ENCODE measurements at places on chromosomes 16 and 17. TPM values are rescaled to one million over a fixed set of nuclear protein-coding genes. Genes with fewer than 3 reads are reported as not detected.
A peak's percentile ranks its signal among the peaks of the same experiment; 100 is the strongest.

The PRKCB gene
- not detected for total RNA-seq

The MYOCD gene
- 8.2 TPM for total RNA-seq

The C16orf89 gene
- total RNA-seq = not detected

The CAPNS2 gene
- total RNA-seq = 0.20 TPM

The RTN4RL1 gene
- 0.34 TPM for total RNA-seq

GRCh38 chr16:22007509-22008214 lies at the start of gene MOSMO:
TSS of gene MOSMO (plus strand) at chr16:22008111. CDS start at chr16:22008302, 191 bp downstream.
- peak within 1 kb of the TSS; percentile 77 for H3K27ac ChIP-seq
- peaks cover 54% of the 10 kb centered on the region for H3K4me1 ChIP-seq
- peaks cover 12% of the 10 kb centered on the region for H3K36me3 ChIP-seq
- DNase-seq = peak; percentile 64

DNA sequence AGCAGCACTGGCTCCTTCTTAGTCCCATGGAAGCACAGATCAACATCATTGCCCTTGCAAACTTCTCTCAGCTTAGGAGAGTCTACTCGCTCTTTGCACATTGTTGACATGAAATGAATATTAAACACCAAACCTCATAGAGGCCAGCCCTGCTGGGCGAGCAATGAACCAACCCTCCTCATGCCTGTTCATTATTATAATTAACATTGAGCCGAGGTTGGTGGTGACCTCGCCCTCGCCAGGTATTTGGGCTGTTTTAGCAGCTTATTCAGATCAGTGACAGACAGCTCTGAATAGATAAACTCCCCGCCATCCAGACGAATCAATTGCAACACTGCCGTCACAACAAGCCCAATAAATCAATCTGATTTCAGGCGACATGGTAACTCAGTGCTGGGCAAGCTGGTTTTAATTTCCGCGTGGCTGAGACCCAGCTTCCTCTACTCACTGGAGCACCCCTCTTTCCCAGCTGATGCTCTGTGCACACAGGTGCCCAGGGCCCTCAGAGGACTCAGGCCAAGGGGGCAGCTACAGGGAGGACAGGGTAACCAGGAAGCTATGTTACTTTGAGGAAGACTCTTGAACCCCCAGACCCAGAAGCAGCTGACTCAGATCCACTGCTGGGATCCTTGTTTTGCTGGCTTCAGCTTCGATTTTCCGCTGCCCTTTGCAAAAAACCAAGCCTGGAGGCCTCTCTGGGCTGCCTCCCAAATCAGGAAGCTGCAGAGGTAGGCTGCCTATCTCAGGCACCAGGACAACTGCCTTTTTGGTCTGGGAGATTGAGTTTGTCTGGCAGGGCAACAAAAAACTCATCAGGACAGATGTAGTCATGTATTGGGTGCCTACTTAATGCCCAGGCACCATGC lies 10.7 kb upstream of the SEZ6 start:
- peaks cover 56% of the 10 kb centered on the region for H3K27me3 ChIP-seq
- no peak overlapping the region for H3K4me3 ChIP-seq
- H3K36me3 ChIP-seq = no peaks in the 10 kb centered on the region
- DNase-seq = no peak
- no peaks in the 10 kb centered on the region for H3K4me1 ChIP-seq

DNA sequence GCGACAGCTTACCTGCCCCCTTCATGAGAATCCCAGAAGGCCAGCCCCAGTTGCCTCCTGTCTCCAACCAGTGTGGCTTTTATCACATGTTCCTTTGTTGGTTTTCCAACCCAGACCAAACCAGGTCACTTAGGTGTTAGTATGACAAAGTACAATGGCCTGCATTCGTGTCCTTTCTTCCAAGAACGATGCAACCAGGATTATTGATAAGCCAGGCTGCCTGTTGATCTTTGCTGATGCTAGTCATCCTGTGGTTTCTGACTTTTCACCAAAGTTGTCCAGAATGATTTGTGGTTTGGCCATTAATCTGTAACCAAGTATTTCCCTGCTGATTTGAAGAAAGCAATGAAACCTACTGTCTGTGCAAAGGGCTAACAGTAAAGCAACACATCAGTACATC lies 191.4 kb downstream of the CYLD start:
- no peak overlapping the region for H3K27ac ChIP-seq
- no peak overlapping the region for H3K4me3 ChIP-seq
- no peak for DNase-seq

- no peak for DNase-seq
- H3K4me3 ChIP-seq = peak overlapping the region; percentile 69
- H3K27me3 ChIP-seq = peaks cover 2% of the 10 kb centered on the region
- H3K27ac ChIP-seq = peak overlapping the region; percentile 99
- peaks cover 34% of the 10 kb centered on the region for H3K36me3 ChIP-seq
Observed at GRCh38 chr16:20866801-20867200, 33.4 kb downstream of the DCUN1D3 start.

- peaks cover 10% of the 10 kb centered on the region for H3K27me3 ChIP-seq
- no peak overlapping the region for H3K4me3 ChIP-seq
- no peak overlapping the region for H3K27ac ChIP-seq
- H3K36me3 ChIP-seq = no peaks in the 10 kb centered on the region
- no peaks in the 10 kb centered on the region for H3K4me1 ChIP-seq
Observed at GRCh38 chr17:34164837-34165236, 90.2 kb upstream of the CCL2 start.

GRCh38 chr16:7716660-7717550 lies 384.3 kb downstream of the RBFOX1 start:
- no peaks in the 10 kb centered on the region for H3K27me3 ChIP-seq
- no peaks in the 10 kb centered on the region for H3K4me1 ChIP-seq
- no peak overlapping the region for H3K4me3 ChIP-seq
- no peak overlapping the region for H3K27ac ChIP-seq

DNA sequence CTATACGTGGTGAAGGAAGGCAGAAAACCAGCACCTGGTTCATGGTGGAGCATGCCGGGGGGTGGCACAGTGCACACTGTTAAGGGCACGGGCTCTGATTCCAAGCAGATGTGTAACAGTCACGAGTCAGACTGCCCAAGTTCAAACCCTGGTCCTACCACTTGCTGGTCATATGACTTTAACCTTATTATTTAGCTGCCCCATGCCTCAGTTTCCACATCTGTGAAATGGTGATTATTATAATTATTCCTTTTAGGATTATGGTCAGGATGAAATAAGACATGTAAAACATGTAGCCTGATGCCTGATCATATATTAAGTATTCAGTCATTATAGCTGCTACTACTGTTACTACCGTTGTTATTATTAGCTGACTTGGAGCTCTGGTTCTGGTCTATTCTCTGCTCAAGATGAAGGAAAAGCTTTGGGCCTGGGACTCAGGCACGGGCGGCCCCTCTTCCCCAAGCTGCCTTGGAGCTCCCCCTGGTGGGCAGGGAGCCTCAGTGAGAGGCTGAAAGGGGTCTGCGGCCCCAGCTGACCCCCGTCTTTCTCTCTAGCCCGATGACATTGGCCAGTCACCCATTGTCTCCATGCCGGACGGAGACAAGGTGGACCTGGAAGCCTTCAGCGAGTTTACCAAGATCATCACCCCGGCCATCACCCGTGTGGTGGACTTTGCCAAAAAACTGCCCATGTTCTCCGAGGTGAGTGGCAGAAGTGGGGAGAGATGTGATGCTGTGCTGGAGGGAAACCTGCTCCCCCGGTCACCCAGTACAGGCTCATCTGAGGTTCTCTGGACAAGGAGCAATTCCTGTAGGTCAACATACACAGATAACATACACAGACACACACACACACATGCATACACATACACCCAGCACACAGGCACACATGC lies 14.0 kb downstream of the NR1D1 start:
- H3K4me3 ChIP-seq = no peak overlapping the region
- no peak for DNase-seq
- H3K27ac ChIP-seq = no peak overlapping the region

DNA sequence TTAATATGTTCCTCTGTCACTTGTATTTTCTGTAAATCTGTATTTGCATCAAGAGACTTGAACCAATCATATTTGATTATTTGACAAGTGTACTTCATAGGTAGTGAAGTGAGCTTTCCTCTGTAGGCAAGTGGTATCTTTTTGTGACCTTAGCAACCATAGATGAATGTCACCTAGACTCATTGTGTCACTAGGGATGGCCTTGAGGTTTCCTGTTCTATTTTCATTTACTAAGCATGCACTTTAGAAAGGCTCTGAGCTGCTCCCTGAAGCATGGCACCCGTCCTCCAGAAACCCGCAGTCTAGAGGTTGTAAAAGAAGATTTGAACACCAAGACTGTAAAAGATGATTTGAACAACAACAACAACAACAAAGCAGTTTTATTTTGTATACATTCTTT lies 151.7 kb downstream of the PRKCB start:
- DNase-seq = no peak
- no peaks in the 10 kb centered on the region for H3K36me3 ChIP-seq
- no peak overlapping the region for H3K4me3 ChIP-seq
- no peaks in the 10 kb centered on the region for H3K27me3 ChIP-seq
- H3K27ac ChIP-seq = no peak overlapping the region

DNA sequence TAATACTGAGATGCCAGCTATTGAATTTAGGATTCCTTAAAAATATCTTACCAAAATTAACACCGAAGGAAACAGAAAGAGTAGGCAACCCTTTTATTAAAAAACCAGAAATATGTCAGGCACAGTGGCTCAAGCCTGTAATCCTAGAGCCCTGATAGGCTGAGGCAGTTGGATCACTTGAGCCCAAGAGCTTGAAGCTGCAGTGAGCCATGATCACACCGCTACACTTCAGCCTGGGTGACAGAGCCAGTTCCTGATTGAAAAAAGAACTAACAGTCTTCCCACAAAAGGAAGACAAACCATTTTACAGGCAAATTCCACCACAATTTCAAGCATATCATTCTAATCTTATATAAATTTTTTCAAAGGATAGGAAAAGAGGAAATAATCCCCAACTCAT lies 15.6 kb downstream of the SLFN12 start:
- no peaks in the 10 kb centered on the region for H3K27me3 ChIP-seq
- no peak overlapping the region for H3K4me3 ChIP-seq
- H3K27ac ChIP-seq = no peak overlapping the region
- no peak for DNase-seq
- peaks cover 72% of the 10 kb centered on the region for H3K36me3 ChIP-seq

GRCh38 chr17:60724647-60725046 lies 47.0 kb downstream of the BCAS3 start:
- no peak overlapping the region for H3K4me3 ChIP-seq
- no peak overlapping the region for H3K27ac ChIP-seq
- H3K4me1 ChIP-seq = peaks cover 15% of the 10 kb centered on the region
- no peaks in the 10 kb centered on the region for H3K36me3 ChIP-seq
- no peak for DNase-seq

- H3K27ac ChIP-seq = peak overlapping the region; percentile 61
- no peak for DNase-seq
- H3K27me3 ChIP-seq = peaks cover 24% of the 10 kb centered on the region
- peaks cover 28% of the 10 kb centered on the region for H3K4me1 ChIP-seq
Observed at GRCh38 chr17:40470932-40471828, 27.9 kb downstream of the IGFBP4 start.

DNA sequence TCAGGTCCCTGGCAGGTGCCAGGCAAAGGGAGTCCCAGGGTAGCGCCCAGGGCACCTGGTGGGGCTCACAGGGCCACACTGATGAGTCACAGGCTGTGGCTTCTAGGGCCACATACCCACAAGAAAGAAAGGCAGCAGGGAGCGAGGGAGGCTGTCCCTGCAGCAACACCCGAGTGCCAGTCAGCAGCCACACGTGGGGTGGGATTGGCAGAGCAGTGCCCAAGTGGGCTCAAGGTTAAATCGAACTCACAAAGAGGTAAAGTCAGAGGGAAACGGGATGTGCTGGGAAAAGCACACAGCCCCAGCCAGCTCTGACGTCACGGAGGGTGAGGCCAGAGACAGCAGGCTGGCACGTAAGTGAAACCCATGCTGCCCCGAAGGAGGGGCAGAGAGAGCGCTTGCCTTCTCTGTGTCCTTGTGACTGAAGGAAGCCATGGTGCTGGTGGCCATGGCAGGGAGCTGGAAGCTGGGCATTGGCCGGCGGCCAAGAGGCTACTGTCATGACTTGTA lies 33.8 kb downstream of the FA2H start:
- H3K27ac ChIP-seq = no peak overlapping the region
- H3K27me3 ChIP-seq = peaks cover 1% of the 10 kb centered on the region
- DNase-seq = no peak
- no peaks in the 10 kb centered on the region for H3K36me3 ChIP-seq
- no peak overlapping the region for H3K4me3 ChIP-seq

GRCh38 chr17:55219934-55220333 lies 44.8 kb upstream of the HLF start:
- no peak overlapping the region for H3K27ac ChIP-seq
- peaks cover 2% of the 10 kb centered on the region for H3K27me3 ChIP-seq
- H3K4me1 ChIP-seq = no peaks in the 10 kb centered on the region
- H3K36me3 ChIP-seq = no peaks in the 10 kb centered on the region
- DNase-seq = no peak

- H3K27ac ChIP-seq = no peak overlapping the region
- no peak for DNase-seq
- no peak overlapping the region for H3K4me3 ChIP-seq
- no peaks in the 10 kb centered on the region for H3K36me3 ChIP-seq
- H3K27me3 ChIP-seq = peaks cover 1% of the 10 kb centered on the region
- peaks cover 13% of the 10 kb centered on the region for H3K4me1 ChIP-seq
Observed at GRCh38 chr16:23172994-23173393, 9.6 kb upstream of the SCNN1G start.

DNA sequence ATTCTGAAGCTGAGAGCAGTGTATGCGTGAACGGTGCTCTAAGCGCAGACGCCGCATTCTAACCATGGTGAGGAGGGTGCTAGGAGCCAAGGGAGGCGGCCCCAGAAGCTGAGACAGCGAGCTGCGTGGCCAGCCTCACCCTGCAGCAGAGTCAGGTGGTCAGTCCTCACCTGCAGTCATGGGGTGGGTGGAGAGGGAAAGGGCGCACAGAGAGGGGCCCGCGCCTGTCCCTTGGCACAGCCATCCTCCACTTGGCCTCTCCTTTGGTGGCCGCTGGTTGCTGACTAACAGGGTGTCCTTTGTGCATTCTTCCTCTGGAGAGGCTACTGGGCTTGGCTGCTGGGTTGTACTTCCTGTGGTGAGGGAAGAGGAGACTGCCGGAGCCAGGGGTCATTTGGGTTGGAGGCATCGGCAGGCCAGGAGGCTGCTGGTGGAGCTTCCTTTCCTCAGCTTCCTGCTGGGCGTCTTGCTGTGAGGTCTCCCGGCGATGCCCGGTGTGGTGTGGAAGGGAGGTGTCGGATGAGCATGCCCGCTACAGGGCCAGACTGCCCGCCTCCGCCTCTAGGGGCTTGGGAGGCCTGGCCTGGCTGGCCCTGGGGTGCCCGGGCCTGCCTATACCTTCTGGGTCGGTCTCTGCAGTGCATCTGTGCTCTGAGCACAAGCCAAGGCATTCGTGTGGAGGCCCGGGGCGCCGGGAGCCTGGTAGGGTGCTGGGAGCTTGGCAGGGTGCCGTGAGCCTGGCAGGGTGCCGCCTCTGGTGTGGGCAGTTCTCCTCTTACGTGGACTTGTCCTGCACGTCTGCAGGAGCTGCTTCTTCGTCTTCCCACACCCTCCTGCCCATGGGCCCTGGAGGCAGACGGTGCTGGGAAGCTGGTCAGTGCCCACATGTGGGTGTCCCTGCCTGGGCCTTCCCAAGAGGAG lies 17.4 kb downstream of the RNF213 start:
- no peaks in the 10 kb centered on the region for H3K27me3 ChIP-seq
- no peak for DNase-seq
- no peak overlapping the region for H3K4me3 ChIP-seq
- H3K36me3 ChIP-seq = peaks cover 14% of the 10 kb centered on the region
- H3K27ac ChIP-seq = no peak overlapping the region

- H3K27me3 ChIP-seq = no peaks in the 10 kb centered on the region
- no peak for DNase-seq
- H3K36me3 ChIP-seq = peaks cover 6% of the 10 kb centered on the region
- H3K27ac ChIP-seq = no peak overlapping the region
- no peak overlapping the region for H3K4me3 ChIP-seq
Observed at GRCh38 chr17:82226809-82227628, 1.8 kb upstream of the SLC16A3 start.

- H3K27me3 ChIP-seq = peaks cover 2% of the 10 kb centered on the region
- DNase-seq = no peak
- no peak overlapping the region for H3K4me3 ChIP-seq
- no peak overlapping the region for H3K27ac ChIP-seq
Observed at GRCh38 chr16:318628-319027, 33.9 kb downstream of the AXIN1 start.
